ENCODE measurements at places on chromosomes 3 and 15. TPM values are rescaled to one million over a fixed set of nuclear protein-coding genes. Genes with fewer than 3 reads are reported as not detected.

DNA sequence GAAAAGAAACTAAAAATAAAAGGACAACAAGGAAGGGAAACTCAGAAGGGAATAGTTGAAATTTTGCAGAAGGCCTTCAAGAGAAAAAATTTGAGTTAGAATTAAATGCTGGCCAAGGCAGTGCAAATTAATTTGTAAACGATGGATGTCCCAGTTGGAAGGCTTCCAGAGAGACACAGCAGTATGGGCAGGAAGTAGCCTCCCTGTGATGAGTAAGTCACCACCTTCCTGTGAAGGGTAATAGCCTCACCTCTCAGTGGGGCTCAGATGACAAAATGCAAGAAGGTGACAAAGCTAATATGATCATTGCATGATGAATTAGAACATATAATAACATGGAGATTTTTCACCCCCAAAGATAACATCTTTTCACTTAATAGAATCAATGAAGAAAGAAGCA lies 27.3 kb upstream of the TMCO5A start:
- DNase-seq: no peak

The ZNF385D gene
- total RNA-seq: 1.2 TPM

GRCh38 chr3:123750659-123751420 lies 133.3 kb downstream of the MYLK start:
- no peak for DNase-seq

- DNase-seq: no peak
These were observed 6.2 kb upstream of the NIPA1 start for GRCh38 chr15:22780267-22780666.

- no peak for DNase-seq
These were observed 160.5 kb upstream of the ADAMTS9 start for GRCh38 chr3:64848127-64848800.

The PLA2G4F gene
- total RNA-seq: not detected

GRCh38 chr3:73557986-73558726 lies 66.6 kb downstream of the PDZRN3 start:
- no peak for DNase-seq

DNA sequence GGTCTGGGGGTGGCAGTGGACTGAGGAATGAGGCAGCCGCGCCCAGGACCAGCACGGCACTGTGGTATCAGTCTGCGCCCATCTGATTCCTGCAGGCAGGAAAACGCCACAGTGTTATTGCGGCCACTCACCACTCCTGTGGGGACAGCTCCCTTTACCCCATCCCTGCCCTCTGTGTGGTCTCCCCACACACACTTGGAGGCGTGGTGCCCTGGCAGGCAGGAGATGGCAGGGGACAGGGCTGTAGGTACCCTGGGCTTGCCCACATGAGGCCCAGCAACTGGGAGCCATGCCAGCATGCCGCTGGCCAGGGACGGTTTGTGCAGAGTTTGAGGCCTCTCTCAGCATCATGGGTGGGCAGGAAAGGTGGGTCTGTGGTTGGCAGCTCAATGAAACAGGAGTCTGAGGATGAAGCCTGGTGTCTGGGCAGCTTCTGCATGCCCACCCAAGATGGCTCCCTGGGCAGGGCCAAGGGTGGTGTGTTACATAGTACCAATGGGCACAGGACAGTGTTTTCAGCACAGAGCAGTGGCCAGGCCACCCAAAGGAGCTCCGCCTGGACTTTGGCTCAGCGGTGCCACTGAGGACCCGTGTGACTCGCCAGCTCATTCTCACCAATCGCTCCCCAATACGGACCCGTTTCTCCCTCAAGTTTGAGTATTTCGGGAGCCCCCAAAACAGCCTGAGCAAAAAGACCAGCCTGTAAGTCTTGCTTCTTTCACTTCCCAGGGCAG lies 27.2 kb downstream of the ACAA1 start:
- DNase-seq: no peak

GRCh38 chr15:60442763-60443162 lies 36.2 kb downstream of the ICE2 start:
- DNase-seq: no peak

The SOX14 gene
- not detected for total RNA-seq

- DNase-seq: no peak
These were observed 40.9 kb downstream of the CBLB start for GRCh38 chr3:105827959-105828358.

DNA sequence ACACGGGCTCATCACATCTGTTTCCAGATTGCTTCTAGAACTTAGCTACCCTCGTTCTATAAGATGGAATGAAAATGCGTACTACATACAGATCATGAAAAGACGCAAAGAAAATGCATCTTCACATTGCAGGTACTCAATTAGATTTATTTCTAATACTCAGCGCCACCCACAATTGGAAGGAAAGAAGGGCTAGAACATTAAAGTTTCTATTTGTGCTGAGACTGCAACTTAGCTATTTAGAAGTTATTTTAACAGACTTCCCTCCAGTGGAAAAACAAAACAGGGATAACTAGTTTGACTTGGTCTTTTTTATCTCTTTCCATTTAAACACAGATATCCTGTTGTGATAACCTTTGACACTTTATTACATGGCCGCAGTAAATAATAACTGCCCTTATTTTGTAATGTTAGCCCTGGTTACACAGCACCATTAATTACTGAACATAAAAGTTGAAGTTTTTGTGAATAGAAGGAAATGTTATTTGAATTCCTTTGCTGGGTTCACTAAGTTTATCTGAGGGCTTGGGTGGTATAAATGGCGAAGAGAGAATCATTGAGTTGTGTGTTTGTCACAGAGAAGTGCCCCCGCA lies 86.9 kb upstream of the SLC25A26 start:
- no peak for DNase-seq

DNA sequence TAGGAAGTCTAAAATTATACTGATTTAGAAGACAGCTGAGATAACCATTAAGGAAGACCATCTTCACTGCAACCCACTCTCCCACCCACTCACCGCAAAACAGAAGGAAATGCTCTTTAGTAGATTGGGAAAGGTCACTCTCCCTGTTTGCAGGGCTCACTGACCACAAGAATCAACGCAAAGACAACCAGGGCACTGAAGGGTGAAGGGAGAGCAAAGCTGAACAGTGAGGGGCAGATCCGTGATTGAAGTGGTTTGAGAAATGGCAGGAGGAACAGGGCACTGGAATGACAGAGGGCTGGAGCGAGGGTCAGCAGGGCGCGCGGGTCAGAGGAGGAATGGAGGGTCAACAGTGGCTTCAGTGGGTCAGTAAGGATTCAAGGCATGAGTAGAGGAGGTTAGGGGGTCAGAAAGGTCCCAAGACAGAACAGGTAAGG lies 520 bp downstream of the MESD start:
- DNase-seq: no peak
